Tongue (tissue), 3 donors: ENCODE measurements at places on chromosomes 6 and 20.

GRCh38 chr6:83884523-83884922 is 25.0 kb downstream of the CYB5R4 start:
- DNase-seq: peak; percentile 75

- no peak for DNase-seq
These were observed 75.5 kb downstream of the PTPN1 start for GRCh38 chr20:50585678-50586077.

- DNase-seq: no peak
These were observed 115.2 kb downstream of the PAK5 start for GRCh38 chr20:9723501-9724202.

GRCh38 chr20:16286601-16287000 is 286.6 kb downstream of the KIF16B start:
- DNase-seq: no peak

- DNase-seq: no peak
These were observed 41.0 kb downstream of the TMEM242 start for GRCh38 chr6:157282284-157282683.

DNA sequence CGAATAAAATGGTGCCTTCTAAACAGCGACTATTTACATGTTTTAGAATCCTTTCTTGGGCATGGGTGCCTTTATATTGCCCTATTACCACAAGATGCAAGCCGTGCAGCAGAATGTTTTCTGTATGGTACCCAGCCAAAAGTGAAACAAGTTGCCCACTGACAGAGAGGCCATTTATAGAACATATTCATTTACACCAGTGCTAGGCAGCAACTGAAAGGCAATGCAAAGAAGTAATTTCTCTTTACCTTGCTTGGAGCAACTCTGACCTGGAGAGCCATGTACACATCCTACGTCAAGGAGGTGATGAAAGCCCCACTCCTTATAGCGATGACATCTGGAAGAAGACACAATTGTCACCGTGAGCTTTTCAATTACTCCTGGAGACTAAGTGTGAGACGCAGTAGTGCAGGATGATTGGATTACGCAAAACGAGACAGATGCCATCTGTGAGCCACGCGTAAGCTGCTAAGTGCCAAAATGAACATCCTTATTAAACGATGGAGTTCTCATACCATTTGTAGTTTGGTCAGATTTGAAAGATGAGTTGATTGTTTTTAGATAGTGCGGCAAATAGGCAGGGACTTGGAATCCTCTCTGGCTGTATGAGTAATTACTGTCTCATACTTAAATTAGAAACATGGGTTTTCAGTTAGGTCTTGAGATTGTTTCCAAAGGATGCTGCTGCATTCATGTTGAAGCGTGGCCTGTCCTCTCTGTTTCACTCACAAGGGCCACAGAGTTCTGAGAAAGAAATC is at the start of gene TMEM244:
TMEM244 (minus strand) TSS at position 408 of the 758 bp plus-strand sequence; CDS start at position 281, 127 bp downstream.
- DNase-seq: peak; percentile 38

DNA sequence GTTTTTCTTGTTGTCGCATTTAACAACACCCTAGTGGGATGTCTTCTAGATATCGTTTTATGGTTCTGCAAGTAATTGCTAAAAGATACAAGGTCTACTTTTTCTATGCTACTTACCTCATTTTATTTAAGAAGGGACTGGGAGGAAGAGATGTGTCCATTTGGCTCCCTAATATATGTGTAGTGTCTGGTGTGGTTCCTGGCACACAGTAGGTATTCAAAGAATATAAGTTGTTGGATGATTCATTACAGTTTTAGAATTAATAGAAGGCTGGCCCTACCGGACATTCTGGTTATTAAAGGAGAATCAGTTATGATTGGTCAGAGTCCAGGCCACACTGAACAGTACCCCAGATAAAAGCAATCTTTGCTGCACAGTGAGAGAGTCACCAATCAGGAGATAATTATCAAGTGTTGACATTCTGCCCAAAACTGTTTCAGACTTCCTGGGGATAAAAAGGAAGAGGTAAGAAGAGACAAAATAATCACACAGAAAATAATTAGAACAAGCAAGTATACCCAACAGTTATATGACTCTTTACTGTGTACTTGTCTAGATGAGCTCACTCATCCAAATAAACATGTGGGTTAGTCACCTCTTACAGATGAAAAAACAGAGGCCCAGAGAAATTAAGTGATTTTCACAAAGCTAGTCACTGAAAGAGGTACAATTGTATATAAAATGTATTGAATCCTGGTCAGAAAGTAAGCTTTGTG is 7.0 kb downstream of the TMEM244 start:
- no peak for DNase-seq

- peak; percentile 26 for DNase-seq
These were observed 13.1 kb upstream of the ZSCAN9 start for GRCh38 chr6:28211840-28212509.
